ENCODE measurements at places on chromosomes 6 and 20.

DNA sequence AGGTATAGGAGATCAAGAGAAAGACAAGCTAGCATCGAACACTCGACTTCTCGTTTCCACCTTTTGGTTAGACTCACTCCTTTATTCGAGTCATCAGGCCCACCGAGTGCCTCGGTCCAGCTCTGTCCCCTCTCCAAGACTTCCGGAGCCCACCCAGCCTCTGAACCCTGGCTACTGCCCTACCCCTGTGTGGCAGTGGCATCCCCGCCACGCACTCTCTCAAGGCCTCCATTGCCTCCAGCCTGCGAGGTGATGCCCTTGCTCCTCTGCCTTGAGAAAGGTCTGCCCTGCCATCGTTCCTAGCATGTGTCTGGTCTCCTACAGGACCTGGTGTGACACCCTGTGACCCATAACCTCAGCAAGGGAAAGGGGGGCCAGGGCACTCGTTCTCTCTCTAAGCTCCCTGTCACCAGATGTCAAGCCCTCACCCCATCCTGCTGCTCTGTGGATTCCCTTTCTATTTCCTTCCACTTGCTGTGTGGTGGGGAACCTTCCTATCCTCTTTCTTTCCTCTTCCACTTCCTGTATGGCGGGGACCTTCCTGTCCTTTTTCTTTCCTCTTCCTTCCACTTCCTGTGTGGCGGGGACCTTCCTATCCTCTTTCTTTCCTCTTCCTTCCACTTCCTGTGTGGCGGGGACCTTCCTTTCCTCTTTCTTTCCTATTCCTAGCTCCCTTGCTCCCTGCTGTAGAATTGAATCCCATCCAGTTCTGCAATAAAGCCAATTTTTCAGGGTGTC lies 44.7 kb upstream of the QKI start:
- no peak for DNase-seq

DNA sequence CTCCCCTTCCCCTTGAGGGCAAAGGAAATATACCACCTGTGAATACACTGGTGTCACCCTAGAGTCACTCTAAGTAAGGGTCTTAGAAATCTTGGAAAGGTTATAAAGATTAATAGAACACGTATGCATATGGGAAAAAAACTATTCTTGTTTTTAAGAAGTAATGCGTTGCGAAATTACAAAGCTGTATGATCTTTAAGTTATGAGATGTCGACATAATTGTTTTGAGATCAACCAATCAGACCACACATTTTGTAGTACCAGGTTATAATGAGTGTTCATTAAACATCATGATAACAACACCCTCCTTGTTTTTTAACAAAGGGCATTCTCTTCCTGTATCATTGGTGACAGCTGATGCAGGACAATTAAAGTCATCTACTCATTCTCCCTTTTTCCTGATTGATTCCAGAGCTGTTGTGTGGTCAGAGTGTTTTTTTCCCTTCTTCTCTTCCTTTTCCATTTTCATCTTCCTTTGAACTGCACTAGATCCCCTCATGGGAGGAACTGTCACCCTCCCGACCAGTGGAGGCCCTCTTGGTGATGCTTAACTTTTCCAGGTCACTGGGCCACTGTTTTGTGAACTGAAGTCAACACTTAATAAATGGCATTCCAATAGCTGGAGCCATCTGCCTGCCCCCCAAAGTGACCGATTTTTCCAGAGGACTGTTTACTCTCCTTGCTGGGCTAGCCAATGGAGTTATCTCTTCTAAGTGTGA lies 37.0 kb downstream of the PRDM1 start:
- no peak for DNase-seq

GRCh38 chr6:99014061-99014460 lies 66.3 kb upstream of the FBXL4 start:
- DNase-seq, result no peak

- no peak for DNase-seq
Measured at GRCh38 chr6:70886071-70886470, 70.8 kb downstream of the B3GAT2 start.

DNA sequence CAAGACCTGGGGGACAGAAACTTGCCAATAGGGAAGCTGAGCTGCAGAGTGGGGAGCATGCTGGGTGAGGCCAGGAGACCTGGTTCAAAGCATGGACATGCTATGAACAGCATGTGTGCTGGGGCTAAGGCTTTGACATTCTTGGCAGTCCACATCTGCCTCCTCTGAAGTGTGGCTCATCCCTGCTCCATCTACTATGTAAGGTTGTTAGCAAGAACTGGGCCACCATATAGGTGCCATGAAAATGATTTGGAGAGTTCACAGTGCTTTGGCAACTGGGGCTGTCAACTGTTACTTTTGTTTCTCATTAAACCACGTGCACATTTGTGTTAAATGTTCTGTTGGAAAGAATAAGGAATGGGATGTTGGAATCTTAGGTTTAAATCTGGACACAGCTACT lies 311.1 kb downstream of the CDC5L start:
- DNase-seq, result no peak

DNA sequence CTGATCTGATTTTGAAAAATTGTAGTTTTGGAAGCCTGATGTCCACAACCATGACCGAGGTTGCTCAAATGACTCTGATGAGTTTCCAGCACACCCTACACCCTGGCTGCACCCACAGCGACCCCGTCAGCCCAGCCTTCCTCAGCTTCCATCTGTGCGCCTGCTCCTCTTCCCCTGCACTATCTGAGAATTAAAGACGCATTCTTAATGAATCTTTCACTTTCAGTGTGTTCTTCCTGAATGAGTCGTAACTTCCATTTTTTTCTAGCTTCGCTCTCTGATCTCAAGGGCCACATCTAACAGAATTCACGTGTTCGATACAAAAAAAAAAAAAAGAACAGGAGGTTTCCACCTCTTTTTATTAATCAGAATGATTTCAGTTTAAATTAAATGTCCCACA lies 21.3 kb upstream of the RREB1 start:
- peak; percentile 46 for DNase-seq

- no peak for DNase-seq
Measured at GRCh38 chr20:63448031-63448430, 24.4 kb downstream of the KCNQ2 start.

- DNase-seq, result no peak
Measured at GRCh38 chr20:41854765-41855164, 236.6 kb upstream of the CHD6 start.

DNA sequence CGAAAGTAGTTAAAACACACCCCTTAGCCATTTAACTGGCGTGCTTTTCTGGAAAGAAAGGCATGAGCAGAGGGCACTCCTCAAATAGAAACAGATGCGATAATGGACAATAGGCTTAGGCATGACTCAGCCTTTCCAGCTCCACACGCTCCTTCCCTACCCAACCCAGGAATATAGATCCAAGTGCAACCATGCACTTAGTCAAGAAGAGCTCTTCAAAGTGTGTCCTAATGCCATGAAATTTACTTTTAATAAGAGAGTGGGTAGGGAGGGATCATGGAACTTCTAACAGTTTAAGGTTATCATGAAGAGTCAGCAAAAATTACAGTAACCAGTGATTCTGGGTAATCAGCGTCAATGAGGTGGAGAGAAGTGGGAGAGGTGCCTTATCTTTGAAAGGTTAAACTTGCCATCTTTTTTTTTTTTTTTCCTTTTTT lies 2.4 kb upstream of the EFHC1 start:
- DNase-seq, result no peak

- DNase-seq, result no peak
Measured at GRCh38 chr6:111938710-111939109, 65.5 kb upstream of the FYN start.

- DNase-seq, result no peak
Measured at GRCh38 chr6:88983532-88983931, 20.1 kb upstream of the RNGTT start.

- DNase-seq, result peak; percentile 30
Measured at GRCh38 chr6:90040931-90041330, 146.7 kb downstream of the GJA10 start.

- no peak for DNase-seq
Measured at GRCh38 chr20:32354592-32355416, 3.3 kb upstream of the ASXL1 start.

DNA sequence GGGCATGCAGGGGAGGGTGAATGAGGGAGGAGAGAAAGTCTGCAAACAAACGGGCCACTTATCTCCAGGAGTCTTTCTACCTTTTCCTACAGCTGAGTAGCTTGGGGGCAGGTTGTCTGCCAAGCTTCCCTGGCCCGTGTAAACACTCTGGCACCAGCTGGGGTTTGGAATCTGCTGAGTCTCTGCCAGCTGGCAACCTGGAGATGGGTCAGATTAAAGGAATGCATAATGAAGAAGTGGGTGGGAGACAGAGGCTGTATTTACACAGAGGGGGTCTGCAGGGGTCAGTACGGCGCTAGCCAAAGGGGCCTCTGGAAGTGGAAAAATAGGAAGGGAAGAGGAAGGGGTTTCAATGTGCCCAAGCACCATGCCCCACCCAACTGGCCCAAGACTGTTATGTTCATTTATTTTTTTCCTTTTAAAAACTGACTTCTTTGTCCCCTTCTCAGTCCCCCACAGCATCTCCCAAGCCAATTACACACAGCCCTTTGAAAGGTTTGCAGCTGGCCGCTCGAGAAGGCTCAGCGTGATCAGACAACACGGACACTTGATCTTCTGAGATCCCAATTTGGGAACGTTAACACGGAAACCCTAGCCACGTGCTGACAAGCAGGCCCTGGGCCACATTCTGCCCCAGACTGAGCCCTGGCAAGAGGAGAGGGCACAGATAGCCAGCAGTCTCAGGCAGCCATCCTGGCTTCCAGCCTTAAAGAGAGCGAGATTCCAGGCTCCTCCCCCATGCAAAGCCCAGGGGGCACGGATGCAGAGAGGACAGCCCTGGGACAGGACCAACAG lies 25.2 kb downstream of the TRAM2 start:
- DNase-seq, result peak; percentile 53

GRCh38 chr6:148547110-148547509 lies 199.7 kb upstream of the UST start:
- peak; percentile 55 for DNase-seq

DNA sequence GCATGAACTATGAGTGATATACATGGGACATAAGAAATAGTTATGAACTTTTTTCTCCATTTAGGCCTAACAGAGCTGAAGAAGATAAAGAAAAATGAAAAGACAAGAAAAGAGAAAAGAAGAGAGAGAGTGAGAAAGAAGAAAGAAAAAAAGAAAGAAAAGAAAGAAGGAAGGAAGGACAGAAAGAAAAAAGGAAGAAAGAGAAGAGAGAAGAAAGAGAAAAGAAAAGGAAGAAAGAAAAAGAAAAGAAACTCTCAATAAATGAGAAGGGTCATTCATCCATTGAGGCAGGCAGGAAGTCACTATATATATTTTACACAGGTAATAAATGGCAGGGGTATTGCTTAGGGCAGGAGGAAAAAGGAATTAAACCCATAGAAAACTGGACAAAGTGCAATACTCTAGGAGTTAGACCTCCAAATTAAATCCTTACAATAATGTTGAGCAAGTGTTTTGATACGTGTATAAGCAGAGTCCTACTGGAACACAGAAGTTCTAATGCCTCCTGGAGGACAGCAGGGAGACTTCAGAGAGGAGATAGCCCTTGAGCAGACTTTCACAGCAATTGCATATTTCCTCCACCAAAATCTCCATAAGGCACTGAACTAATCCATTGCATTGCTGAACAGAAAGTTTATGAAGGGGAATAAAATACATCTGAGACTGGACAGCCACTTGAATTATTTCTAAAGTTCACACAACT lies 86.4 kb upstream of the TENT5A start:
- no peak for DNase-seq

DNA sequence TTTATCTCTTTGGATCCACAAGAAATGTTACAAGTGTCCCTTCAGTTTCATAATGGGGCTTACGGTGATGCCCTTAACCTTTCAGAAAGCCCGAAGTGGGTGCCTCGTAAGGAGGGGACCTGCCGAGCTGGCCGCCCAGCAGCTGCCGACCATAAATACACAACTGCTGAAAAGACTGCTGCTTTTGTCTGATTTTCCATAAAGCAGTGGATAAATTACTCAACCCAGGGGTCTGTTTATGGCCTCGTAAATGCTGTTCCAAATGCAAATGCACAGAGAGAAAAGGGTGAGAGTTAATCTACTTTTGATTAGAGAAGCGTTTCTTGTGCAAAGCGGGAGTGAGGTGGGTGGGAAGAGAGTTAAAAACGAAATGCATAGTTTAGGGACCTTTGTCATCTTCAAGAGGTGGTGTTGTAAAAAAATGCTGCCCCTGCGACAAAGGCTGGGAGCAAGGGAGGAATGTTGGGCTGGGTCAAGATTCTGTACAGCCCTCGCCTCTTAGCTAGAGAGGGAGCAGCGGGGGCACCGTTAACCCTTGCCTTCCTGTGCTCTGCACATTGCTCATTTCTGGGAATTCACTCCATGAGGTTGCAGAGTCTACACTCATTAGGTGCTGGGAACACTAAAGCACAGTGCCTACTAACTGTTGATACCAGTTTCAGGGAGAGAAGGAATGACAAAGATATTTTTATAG lies 112.0 kb upstream of the MTHFD1L start:
- no peak for DNase-seq

DNA sequence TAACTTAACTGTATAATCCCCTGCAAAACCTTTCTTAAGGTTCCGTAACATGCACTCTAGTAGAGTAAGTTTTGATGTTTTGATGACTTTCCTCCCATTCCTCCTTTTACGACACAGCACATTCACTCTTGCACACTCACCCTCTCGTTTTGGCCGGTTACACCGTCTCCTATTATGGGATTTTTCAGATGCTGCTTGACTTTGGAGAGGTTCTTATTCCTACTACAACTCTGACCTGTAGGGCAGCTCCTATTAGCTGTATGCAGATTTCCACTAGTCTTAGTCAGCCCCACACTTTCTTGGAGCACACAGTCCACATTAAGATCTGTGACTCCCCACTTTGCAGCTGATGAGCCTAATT lies 223.7 kb upstream of the SYNCRIP start:
- DNase-seq, result no peak

DNA sequence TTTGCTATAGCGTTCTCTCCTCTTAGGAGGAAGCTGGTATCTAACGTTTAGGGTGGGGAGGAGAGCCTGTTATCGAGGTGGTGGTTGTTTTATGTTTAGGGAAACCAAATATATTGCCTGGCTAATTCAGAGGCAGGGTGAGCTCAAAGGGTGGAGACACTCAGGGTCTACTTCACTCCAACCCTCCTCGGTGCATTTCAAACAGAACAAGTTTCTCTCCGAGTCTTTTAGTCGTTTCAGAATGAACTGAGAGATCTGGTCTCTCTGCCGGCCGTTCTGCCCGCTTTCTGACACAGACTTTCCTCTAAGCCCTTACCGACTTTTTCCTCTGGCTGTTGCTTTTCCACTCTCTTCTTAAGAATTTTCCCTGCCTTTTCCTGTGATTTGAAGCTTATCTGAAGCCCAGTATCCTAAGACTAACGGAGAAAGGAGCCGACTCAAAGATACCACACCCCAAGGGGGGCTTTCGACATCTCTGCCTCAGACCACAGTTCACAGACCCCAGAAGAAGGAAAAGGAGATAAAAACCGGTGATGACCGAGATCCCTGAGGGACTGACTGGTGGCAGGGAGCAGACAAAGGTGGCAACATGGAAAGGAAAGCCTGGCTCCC lies 865 bp downstream of the STK38 start:
- DNase-seq, result peak; percentile 6

- no peak for DNase-seq
Measured at GRCh38 chr20:45109634-45110033, 5.3 kb downstream of the WFDC5 start.

DNA sequence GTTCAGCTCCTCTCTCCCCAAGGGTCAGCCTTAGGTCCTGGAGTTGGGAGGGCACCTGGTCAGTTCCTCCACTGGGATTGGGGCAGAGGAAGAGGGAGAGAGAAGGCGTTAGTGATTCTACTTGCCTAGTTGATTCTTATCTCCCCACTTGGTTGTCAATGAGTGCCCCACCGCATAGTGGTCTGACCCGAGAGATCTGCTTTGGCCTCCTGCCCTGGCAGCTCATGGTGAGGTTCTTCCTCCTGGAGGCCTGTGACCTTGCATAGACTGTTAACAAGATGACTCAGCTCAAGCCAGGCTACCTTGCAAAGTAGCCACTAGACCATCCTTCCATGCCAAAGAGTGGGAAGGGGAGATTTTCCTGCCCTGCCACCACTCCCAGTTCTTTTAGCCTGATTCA lies 160.6 kb downstream of the TMEM200A start:
- DNase-seq, result no peak

Measured in Ammon's horn (tissue), 1 donor.